ENCODE measurements at places on chromosomes 7 and 10. TPM values are rescaled to one million over a fixed set of nuclear protein-coding genes. Genes with fewer than 3 reads are reported as not detected.

Gene ZCWPW1
- 6.5 TPM for total RNA-seq

DNA sequence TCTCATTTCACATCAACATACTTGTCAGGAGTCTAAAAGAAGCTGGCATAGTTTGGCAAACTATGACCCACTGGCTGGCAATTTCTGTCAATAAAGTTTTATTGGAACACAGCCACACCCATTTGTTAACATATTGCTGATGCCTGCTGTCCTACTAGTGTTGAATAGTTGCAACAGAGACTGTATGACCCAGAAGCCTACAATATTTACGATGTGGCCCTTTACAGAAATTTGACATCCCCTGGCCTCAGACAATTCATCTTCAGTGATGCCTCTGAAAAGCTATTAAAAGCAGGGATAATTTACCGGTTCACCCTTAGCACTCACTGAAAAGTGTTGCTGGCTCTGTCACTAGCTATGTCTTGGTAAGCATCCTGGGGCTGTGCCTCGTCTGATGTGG lies 155.2 kb downstream of the ARID5B start:
- DNase-seq: no peak

DNA sequence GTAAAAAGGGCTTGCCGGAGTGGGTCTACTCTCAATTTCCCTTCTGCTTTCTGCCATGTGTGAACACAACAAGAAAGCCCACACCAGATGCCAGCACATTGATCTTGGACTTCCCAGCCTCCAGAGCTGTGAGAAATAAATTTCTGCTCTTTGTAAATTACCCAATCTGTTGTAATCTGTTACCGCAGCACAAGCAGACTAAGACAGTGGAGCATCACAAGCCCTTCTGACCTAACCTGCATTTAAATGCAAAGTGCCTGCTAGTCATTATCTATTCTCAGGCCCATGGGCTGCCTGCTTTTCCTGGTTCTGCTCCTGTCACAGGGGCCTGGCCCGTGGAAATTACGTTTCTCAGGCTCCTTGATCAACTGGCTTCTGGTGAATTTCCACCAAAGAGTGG lies 199.3 kb upstream of the AUTS2 start:
- no peak for DNase-seq

DNA sequence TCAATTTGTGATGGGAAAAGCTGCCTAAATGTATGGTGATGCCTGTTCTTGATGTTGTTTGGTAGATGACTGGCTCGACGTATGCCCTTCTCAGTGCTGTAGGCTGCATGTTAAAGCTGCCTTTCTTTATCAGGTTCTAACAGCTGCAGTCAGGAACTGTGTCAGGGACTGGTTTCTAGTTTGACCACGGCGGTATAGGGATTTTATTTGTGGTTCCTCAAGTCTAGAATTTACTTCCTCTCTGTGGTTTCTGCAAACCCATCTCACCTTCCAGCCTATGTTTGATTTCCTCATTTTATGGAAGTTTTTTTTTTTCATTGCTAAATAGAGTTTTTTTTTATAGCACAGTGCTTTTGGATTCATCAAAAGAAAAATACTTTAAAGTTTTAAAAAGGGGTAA lies 26.5 kb downstream of the LMTK2 start:
- DNase-seq: no peak

DNA sequence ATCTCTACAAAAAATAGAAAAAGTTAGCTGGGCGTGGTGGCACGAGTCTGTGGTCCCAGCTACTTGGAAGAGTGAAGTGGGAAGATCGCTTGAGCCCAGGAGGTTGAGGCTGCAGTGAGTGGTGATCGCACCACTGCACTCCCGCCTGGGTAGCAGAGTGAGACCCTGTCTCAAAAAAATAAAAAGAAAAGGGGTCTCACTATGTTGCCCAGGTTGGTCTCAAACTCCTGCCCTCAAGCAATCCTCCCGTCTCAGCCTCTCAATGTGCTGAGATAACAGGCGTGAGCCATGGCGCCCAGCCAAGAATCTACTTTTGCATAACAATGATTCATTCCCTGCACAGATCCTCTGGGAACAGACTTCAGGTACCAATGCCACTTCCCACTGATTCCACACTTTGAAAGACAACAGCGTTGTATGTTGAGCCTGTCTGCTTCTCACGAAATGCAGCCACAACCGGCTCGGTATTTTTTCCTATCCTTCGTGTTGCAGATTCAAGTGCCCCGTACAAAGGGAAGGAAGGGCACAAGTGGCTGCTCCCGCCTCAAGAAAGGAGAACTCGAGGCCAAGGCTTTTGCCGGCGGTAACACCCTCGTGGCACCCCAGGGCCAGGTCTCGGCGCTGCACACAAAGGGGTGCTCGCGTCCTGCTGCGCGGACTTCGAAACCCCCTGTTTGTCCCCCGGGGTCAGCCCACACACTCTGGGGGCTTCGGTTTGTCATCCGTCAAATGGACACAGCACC lies 745 bp downstream of the DAGLB start:
- DNase-seq: peak; percentile 58
